ENCODE measurements at places on chromosomes 13 and 19.
A peak's percentile ranks its signal among the peaks of the same experiment; 100 is the strongest.

GRCh38 chr13:71034018-71034417, 833.0 kb downstream of the DACH1 start:
- no peak for DNase-seq

GRCh38 chr19:18173054-18173571, 500 bp upstream of the IFI30 start:
- DNase-seq, result no peak

DNA sequence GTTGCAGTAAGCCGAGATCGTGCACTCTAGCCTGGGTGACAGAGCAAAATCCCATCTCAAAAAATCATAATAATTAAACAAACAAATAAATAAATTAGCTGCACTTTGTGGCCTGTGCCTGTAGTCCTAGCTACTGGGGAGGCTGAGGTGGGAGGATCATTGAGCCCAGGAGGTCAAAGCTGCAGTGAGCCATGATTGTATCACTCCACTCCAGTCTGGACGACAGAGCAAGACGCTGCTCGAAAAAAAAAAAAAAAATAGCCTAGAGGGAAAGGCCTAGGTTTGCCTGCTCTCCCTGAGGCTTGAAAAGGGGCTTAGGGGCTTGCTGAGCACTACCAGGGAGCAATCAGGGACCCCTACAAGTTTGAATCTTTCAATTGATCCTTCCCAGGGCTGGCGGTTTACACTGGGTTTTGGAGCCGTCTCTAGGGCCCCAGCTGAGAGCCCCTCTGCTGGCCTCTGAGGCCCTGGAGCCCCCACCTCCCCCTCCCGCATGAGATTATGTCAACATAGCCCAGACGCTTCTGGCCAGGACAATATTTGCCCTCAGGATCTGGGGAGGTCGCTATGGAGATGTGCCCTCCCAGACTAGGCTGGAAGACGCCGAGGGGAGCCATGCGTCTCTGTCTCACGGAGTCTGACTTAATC, 10.4 kb upstream of the GIPR start:
- DNase-seq, result no peak

DNA sequence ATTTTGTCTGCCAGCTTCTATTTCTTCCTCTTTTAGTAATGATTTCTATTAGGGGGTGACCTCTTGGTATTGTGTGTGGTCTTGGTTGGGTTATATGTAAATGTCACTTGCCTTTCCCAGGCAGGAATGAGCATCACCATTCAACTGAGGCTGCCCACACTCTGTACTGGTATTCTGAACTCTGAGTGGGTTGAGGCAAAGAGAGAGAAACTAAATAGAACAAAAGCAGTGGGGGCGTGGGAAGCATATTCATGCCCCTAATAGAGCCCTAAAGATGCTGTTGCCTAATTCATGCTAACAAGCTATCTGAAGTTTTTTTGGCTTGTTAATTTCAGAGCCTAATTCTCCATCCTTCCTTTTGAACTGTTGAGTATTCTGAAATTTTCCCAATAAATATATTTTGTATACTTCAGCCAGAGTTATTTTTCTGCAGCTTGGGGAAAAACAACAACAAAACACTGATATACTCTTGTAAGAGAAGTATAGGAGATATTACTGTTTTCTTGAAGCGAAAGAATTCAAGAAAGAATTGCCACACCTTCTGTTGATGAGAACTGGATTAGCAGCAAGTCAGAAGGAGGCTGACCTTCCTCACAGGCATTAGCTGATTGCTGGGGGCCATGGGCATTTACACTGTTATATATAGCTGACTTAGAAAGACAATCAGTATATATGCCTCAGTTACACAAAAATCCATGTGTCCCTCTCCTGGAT, 315.8 kb upstream of the KLF12 start:
- DNase-seq, result no peak

DNA sequence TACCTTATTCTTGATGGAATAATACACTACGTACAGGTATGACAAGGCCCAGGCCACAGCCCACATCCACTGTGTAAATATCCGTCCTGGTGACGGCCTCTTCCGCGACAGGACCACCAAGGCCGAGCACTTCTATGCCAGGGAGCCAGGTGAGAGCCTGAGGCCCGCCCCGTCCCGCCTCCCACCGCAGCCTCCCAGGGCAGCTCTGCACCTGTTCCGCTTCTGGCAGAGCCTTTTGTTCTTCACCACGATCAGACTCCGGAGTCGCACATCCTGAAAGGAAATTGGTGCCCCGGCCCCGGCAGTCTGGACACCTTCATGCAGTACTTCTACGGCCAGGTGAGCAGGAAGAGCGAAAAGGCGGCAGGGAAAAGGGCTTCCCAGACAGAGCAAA, 10.6 kb upstream of the ZNF358 start:
- DNase-seq, result no peak

DNA sequence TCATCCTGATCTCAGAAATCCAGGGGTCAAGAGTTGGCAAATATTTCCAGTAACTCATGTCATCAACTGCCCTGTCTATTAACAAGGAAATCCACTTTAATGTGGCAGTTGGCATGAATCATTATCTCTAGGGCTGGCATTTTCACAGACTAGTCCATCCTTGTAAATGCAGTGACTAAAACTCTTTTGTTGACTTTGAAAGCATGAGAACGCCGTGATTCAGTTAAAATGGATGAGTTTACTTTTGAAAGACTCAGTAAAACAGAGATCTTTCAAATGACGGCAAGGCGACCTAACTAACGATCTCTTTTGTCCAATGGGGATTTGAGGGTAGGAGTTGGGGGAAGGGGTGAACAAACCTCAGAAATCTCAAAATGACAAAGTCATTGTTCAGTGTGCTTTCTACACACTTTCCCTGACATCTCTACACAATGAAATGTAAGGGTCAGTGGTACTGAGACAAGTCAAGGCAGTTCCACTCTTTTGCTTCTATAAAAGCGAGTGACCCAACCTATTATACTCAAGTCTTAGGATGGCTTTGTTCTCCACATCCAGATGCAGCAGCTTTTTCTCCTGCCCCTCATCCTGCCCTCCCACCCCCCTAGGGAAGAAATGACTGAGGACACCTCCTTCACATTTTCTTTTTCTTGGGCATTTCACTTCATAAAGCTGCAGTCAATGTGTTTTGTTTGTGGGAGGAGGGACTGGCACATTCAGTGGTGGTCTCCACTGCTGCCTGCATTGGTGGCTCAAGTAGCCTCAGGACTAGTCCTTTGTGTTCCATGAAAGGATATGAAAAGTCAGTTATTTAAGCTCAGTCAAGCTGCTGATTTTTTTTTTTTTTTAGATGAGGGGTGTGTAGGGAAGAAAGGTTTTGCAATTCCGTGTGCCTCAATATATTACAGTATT, 200.5 kb downstream of the ABCC4 start:
- no peak for DNase-seq

- no peak for DNase-seq
Observed at GRCh38 chr13:84821261-84821660, 939.0 kb upstream of the SLITRK1 start.

- peak; percentile 27 for DNase-seq
Observed at GRCh38 chr13:20174656-20175405, 14.0 kb upstream of the GJA3 start.

GRCh38 chr13:40640845-40641458, 25.5 kb downstream of the FOXO1 start:
- no peak for DNase-seq

- no peak for DNase-seq
Observed at GRCh38 chr13:99322297-99323103, 15.3 kb upstream of the GPR183 start.

- DNase-seq, result no peak
Observed at GRCh38 chr13:32783067-32783466, 196.8 kb downstream of the PDS5B start.

DNA sequence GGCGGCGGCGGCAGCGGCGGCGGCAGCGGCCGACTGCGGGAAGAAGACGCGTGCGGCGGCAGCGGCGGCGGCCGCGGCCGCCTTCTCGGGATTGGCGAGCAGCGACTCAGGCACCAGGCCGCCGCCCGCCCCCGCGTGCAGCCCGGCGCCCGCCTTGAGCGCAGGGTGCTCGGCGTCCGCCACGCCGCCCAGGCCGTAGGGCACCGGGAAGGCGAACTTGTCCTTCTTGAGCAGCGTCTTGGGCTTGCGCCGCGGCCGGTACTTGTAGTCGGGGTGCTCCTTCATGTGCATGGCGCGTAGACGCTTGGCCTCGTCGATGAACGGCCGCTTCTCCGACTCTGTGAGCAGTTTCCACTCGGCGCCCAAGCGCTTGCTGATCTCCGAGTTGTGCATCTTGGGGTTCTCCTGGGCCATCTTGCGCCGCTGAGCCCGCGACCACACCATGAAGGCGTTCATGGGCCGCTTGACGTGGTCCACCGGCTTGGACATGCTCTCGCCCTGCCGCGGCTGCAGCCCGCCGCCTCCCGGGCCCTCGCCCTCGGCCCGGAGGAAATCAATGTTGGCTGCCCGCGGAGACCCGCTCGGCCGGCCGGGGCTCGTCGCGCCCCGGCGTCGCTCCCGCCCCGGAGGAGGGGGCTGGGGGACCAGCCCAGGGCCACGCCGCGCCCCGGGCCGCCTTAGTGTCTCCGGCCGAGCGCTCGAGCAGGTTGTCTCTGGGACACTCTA, 621 bp downstream of the SOX21 start:
- no peak for DNase-seq

DNA sequence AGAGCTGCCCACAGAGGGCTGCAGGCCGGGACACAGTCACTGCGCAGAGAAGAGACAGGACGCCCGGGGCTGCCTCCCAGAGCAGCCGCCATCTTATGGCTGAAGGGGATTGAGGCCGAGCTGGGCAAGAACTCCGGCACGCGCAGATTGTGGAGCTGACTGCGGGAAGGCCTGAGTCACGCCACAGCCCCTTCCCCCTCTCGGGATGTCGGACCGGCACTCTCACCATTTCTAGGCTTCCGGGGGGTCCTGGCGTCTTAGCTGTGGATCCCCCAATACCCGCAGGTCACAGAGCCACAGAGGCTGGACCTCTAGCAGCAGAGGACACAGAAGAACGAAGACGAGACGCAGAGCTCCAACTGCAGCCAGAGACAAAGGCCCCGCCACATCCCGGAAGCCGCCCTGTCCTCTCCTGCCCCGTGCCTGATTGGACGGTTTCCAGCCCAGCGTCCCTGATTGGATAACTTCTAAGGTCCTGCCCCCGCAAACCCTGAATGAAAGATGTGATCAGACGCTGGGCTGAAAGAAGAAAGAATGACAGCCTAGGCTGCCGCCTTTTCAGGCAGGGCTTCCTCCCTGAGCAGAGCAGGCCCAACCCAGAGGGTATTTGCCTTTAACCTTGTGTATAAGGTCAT, at the start of gene ZNF43:
Gene ZNF43 (minus strand): TSS at position 373 of the 635 bp plus-strand sequence. CDS start 144 bp downstream, at position 229.
- DNase-seq, result peak; percentile 81

- DNase-seq, result no peak
Observed at GRCh38 chr19:49801966-49802661, 11.0 kb downstream of the FUZ start.

DNA sequence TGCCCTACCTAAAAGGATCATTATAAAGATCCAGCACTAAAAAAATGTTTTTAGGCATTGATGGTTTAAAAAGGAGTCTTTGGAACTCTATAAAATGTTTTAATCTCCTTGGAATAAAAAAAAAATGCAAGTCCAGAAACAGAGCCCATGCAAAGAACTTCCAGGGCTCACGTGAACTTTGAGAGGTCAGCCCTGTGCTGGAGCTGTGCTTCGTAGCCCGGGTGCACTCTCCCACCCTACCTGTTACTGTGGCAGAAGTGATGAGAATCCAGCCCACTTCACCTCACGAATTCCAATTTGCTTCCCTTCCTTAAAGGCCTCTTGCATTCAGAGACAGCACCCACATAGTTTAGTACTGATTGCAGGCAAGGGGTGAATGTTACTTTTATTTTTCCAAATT, 267.7 kb downstream of the SHISA2 start:
- DNase-seq, result no peak

- DNase-seq, result no peak
Observed at GRCh38 chr19:48964205-48965039, 687 bp upstream of the FTL start.

- DNase-seq, result no peak
Observed at GRCh38 chr19:49490287-49491029, 3.0 kb downstream of the RPL13A start.

- no peak for DNase-seq
Observed at GRCh38 chr13:57353831-57354230, 186.8 kb downstream of the PRR20E start.

GRCh38 chr13:97327506-97328221, 105.5 kb downstream of the MBNL2 start:
- DNase-seq, result no peak

Data from stimulated activated CD8-positive, alpha-beta memory T cell treated with anti-CD3 and anti-CD28 coated beads, Interleukin-7, amount 100 ng/mL, for 1 hour (primary cell).